ENCODE measurements at places on chromosomes 6 and 20.

DNA sequence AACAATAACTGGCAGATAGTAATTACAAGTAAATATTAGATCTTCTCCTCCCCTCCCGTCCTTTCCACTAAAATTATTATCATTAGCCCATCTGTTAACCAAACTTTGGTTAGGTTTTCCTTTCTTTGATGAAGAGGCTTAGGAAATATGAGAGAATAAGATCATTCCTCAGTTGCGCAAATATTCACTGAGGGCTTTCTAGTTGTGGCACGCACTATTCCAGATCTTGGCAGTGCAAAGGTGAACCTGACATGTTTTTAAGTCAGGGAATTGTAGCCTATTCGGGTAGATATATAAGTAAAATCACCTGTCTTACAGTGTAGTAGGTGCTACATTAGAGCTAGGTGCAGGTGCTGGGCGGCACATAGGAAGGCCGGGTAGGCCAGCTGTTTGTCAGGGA lies 31.1 kb downstream of the RNF217 start:
- DNase-seq: no peak

- no peak for DNase-seq
Measured at GRCh38 chr6:161013695-161014094, 22.1 kb downstream of the MAP3K4 start.

GRCh38 chr6:107576852-107577251 lies 86.9 kb downstream of the SOBP start:
- DNase-seq: no peak

DNA sequence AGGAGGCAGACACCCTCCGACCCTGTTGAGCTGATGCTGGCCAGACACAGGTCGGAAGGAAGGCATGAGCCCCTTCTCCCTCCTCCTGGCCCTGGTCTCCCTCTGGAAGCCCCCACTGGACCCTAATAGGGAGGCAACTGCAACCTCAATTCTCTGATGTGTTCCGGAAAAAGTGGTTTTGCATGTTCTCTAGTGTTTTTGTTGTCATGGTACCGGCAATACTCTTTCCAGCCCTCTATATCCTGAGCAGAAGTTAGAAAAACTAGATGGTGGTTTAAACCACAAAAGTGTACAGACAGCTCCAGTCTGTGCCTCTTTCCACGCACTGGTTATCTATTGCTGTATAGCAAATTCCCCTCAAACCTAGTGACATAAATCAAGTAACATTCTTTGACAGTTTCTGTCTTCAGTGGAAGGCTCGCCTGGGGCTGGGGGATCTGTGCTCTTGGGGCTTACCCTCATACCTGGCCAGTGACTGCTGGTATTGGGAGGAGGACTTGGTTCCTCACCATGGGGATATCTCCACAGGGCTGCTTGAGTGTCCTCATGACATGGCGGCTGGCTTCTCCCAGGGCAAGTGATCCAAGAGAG lies 37.0 kb downstream of the SYTL3 start:
- DNase-seq: peak; percentile 10

GRCh38 chr6:141056945-141057625 lies 1075.6 kb upstream of the GJE1 start:
- DNase-seq: no peak

DNA sequence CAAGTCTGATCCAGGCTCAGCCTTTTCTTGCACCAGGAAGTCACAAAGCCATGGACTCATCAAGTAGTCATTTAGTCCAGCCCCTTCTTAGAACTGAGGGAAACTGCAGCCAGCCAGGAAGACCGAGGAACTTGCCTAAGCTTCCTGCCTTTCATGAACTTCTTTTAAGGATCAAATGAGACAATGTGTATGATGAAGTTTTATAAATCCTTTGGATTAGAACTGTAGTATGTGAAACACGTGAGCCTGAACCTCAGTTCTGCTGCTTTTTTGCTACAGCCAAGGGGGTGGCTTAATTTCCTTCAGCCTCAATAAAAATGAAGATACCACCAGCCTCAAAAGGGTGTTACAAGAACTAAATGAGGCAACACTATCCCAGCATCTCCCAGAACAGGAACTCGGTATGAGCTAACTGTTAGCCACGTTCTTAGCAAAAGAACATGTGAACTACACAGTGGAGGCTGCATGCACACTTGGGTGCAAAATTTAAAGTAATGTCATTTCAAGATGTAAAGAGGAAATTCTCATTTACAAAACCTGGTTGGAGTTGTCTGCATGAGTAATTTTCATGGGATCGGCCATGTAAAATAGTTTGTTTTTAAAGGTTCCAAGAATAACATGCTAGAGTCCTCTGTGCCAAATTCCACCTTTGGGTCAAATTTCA lies 76.0 kb upstream of the TBC1D7 start:
- no peak for DNase-seq

- DNase-seq: no peak
Measured at GRCh38 chr6:144195671-144196270, 45.5 kb downstream of the STX11 start.

- no peak for DNase-seq
Measured at GRCh38 chr6:7216941-7217621, 95.9 kb downstream of the SSR1 start.

DNA sequence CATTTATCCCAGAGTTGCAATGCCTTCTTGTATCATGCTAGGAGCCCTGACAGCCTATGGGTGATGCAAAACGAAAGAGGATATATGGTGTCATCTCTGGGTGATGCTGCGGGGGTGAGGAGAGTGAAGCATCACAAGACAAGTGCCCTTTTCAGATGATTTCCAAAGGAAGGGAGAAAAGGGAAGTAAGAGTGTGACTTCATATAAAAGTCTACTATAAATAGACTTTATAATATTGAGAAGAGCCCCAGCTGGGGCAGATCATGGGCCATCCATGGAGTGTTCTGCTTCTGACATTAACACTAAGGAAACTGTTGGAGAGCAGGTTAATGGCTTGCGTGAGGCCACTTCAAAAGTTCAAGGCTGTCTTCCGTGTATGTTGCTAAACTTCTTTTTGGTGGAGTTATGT lies 4.4 kb downstream of the CD83 start:
- DNase-seq: no peak

DNA sequence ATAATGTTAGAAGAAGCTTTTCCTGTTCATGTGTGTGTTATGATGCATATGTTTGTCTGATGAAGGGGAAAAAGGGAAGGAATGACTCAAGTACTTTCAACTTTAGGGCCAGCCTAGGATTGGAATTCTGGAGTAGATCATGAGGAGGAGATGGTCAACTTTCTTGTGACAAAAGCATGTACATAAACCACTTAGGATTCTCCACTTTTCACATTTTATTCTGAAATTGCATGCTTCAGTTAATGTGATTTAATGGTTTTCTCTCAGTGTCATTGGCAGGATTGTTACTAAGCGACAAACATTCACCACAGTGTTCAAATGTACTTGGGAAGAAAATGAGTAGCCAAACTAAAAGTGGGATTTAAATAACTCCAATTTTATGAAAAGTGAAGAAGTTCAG lies 80.1 kb downstream of the UTRN start:
- no peak for DNase-seq
